ENCODE measurements at places on chromosomes 6 and 20.

GRCh38 chr6:137702791-137703424 is 164.2 kb upstream of the TNFAIP3 start:
- no peak for DNase-seq

- no peak for DNase-seq
Measured at GRCh38 chr6:45094831-45095230, 233.3 kb upstream of the RUNX2 start.

GRCh38 chr6:2741756-2742155 is 9.0 kb downstream of the MYLK4 start:
- DNase-seq = no peak

- DNase-seq = no peak
Measured at GRCh38 chr6:132391391-132392269, 9.6 kb downstream of the MOXD1 start.

Measured in muscle of arm (tissue), 14 donors.